ENCODE measurements at places on chromosomes 2 and 18. TPM values are rescaled to one million over a fixed set of nuclear protein-coding genes. Genes with fewer than 3 reads are reported as not detected.
A peak's percentile ranks its signal among the peaks of the same experiment; 100 is the strongest.

- peak; percentile 77 for DNase-seq
These were observed 1.3 kb downstream of the ITM2C start for GRCh38 chr2:230865766-230866755.

- no peak for DNase-seq
These were observed 25.8 kb upstream of the DTNB start for GRCh38 chr2:25699216-25699615.

UGT1A8 gene
- polyA plus RNA-seq: 1.0 TPM

- no peak for DNase-seq
These were observed 7.7 kb downstream of the DNMT3A start for GRCh38 chr2:25333981-25334380.
